ENCODE measurements at places on chromosomes 11 and 22.

- DNase-seq: no peak
Measured at GRCh38 chr11:113673550-113674396, 32.3 kb downstream of the TMPRSS5 start.

DNA sequence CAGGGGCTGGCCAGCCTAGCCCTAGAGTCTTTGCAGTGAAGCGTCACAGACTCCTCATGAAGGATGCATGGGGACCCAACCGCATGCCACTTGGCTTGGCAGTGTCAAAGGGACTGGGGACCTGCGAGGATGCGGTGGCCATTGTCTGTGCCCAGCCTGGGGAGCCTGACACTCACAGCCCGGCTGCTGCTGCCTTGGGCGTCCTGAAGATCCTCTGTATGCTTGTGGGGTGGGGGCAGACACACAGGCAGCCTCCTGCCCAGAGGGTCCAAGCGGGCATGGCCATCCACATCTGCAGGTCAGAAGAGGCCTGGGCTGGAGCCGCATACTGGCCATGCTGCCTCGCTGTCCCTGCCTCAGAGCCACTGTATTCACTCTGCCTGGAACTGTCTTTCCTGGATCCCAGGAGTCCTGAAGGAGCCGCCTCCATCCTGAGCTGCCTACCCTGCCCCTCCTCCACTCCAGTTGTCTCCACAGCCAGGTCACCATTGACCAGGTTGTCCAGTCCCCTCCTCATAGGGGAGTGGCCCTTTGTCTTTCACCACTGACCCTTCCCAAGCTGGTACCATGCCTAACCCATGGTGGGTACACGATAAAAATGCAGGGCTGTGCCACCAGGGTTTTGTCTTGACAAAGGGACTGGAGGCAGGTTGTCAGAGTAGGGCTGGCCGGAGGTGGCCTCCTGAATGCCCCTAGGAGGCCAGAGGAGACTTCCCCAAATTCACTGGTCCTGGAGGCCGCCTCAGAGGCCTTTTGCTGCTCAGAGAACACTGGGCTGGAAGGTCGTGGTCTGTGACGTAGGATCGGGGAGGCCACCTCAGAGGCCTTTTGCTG is 107.0 kb downstream of the KCNQ1OT1 start:
- no peak for DNase-seq

- DNase-seq: no peak
Measured at GRCh38 chr11:116225784-116226585, 546.8 kb downstream of the BUD13 start.

DNA sequence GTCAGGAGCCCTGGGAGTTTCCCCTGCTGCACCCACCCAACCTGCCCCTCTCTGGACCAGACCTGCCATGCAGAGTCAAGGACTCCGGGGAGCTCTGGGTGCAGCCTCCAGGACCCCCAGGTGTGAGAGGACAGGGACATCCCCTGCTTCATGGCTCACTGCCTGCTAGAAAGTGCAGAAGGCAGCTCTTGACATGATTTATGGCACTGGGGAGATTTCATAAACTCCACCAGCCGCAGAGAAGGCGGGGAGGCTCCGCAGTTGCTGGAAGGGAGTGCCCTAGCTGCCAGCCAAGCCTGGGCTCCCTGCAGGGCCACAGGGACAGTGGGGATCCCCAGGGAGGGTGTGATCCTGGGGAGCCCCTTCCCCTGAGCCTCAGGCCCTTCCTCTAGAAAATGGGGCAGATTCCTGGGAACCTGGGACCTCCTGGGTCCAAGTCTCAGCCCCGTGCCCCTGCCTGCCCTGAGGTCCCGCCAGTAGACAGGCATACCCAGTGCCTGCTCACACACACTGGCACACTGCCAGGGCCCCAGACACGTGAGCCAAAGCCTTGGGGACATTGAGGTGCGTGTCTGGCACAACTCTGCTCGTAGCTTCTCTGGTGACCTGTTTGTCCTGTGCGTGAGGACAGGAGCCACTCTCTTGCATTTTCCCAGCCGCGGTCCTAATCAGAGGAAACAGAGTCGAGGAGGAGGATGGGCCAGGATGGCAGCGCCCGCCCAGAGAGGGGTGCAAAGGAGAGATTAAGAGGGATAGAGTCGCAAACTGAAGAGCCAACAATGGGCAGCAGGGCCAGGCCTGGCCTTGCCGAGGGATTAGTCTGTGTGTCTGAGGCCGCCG is 13.8 kb downstream of the CABP7 start:
- no peak for DNase-seq

DNA sequence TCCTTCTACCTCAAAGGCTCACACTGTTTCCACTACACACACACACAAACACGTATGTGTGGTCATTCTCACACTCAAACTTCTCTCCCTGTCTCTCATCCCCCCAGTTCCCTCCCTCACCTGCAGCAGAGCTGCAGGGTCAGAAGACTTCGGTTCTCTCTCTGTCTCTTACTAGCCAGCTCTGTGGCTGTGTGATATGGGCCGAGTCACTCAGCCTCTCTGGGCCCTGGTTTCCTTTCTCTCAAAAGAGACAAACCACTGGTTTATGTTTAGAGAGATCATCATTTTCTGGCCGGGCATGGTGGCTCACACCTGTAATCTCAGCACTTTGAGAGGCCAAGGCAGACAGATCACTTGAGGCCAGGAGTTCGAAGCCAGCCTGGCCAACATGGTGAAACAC is 21.1 kb downstream of the TSPAN18 start:
- DNase-seq: no peak

GRCh38 chr11:66119348-66120133 is 49.5 kb downstream of the PACS1 start:
- DNase-seq: no peak

DNA sequence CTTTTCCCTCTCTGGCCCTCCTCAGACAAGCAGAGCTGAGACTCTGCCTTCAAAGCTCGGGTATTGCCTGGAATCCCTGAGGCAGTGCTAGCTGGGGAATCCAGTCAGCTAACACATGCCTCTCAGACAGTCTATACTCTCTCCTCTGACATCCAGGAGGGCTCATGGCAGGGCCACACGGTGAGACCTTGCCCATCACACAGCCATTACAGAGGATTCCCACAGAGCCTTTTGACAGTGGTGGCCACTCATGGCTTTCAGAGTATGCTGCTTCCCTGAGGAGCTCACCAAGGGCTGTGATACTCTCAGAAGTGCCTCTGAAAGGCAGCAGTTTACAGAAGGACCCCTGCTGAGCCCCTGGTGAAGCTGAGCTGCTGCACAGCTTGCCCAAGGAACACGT is 165.3 kb downstream of the RRAS2 start:
- DNase-seq: no peak

DNA sequence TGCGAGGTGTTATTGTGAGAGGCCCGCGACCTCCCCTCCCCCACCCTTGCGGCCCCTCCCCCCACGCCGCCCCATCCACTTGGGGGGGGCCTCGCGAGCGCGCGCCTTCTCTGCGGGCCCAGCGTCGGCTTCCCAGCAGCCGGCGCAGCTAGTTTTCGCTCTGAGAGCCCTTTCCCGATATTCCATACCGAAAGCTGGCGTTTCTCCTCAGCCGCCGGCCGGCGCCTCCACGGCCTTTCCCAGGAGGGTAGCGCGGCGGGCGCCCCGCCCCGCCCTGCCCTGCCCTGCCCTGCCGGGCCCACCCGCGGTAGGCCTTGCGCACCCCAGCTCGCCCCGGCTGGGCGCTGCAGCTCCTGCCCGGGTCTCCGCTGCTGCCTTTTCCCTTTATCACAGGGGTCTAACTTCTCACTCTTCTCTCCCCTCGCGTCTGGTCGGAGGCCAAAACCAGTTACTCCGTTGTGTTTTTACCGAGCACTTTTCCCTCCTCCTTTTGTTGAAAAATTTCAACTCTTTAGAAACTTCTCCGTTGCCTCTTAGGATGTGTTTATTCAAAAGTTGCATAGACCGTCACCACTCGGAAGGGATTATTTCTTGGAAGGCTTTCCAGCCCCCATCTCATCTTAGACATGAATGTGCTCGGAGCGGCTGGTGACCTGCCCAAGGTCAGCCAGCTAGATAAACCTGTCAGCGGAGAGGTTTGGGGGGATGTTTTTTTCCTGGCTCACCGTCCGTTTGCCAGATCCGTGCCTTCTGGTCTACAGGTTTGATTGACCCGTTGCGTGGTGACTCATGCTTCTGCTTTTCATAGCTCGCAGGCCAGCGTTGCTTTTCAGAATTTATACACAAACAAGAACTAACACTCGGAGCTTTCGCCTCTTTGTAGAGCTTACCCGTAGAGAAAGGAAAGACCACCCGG is 648 bp downstream of the PAFAH1B2 start:
- peak; percentile 55 for DNase-seq

- no peak for DNase-seq
Measured at GRCh38 chr22:20141186-20142077, 9.4 kb downstream of the CCDC188 start.

GRCh38 chr11:118843565-118843964 is 40.1 kb upstream of the CXCR5 start:
- DNase-seq: no peak

- DNase-seq: no peak
Measured at GRCh38 chr22:27537501-27537900, 264.1 kb downstream of the MN1 start.

- DNase-seq: no peak
Measured at GRCh38 chr11:61994981-61995380, 27.5 kb upstream of the FTH1 start.

DNA sequence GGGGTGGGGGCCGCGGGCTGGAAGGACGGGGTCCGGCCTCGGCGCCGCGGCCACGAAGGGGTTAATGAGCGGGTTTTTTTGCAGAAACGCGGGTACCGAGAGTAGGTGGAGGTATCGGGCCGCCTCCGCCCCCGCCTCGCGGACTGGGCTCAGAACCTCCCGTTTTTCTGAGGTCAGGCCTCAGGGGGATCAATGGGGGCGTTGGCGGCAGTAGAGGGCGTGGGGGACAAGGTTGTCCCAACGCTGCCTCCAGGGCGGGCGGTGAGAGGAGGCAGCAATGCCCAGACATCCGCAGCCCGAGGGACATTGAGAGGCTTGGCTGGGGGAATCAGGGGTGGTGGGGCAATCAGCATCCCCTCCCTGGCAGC is 34.8 kb upstream of the PRODH start:
- DNase-seq: no peak

GRCh38 chr11:6771926-6772893 is at the start of gene OR2AG2:
Gene OR2AG2, minus strand, starts transcription at chr11:6771976. Its CDS starts 3,019 bp downstream, at chr11:6768957.
- no peak for DNase-seq

GRCh38 chr11:95371153-95371552 is 140.2 kb upstream of the SESN3 start:
- DNase-seq: peak; percentile 13

- no peak for DNase-seq
Measured at GRCh38 chr22:31615940-31616314, 46.1 kb downstream of the PISD start.

DNA sequence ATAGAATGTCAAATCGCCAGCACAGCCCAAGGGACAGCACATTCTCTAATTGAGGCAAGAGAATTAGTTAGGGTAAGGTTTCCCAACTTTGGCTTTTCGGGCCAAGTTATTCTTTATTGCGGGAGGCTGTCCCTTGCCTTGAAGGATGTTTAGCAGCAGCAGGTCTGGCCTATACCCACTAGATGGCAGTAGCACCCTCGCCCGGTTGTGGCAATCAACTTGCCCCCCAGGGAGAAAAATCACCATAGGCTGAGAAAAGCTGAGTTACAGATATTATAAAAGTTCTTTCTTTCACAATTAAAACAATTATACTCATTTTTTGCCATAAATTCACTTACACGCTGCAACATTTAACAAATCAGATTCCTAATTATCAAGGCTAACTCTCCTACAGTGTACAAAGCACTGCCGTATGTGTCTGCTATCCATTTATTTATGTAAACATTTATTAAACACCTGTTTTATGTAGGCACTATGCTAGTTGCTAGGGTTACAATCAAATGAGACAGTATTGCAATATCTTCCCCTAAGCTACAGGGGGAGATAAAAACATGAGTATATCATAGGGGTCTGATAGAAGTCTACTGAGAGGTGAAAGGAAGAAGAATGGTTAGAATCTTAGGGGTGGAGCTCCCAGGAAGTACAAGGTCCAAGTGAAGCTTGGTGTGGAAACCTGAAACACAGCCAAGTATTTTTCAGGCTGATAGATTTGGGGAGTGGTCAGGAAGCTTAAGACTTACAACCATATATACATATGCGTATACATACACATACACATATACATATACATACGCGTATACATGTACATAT is 452.3 kb downstream of the RAB38 start:
- DNase-seq: no peak

GRCh38 chr22:24181996-24182899 is 961 bp downstream of the SUSD2 start:
- no peak for DNase-seq

DNA sequence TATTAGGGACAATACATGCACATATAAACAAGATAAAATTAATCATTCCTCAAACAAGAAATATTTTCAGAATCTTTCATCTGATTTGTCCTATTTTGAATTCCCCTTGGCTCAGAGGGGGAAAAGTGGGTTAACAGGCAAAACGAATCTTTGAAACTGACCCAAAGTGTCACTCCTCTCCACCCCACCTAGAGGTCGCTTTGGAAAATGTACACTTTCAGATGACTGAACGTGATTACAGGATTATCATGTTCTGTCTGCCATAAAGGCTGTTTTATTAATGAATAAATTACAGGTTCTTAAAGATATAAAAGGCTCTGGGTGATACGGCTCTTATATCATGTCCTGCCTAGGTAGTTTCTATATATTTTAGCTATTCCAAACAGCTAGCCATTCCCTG is 1735.0 kb downstream of the LRRC4C start:
- DNase-seq: no peak

DNA sequence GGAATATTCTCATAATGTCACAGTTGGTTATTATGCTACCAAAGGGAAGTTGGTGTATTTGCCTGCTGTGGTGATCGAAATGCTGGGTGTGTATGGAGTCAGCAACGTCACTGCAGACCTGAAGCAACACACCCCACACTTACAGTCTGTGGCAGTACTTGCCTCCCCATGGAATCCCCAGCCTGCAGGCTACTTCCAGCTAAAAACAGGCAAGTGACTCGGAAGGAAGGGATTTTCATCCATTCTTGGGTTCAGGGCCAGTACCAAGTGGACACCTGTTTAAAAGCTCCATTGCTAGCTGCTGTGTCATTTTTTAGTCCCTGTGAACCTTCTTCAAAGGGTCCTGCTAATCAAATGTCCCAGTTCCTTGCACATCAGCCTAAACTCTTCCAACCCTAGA is 149.6 kb downstream of the C11orf91 start:
- DNase-seq: no peak

GRCh38 chr22:31100762-31101525 is 6.4 kb downstream of the SELENOM start:
- DNase-seq: no peak

GRCh38 chr22:39132281-39132680 is 20.2 kb downstream of the CBX7 start:
- DNase-seq: no peak

DNA sequence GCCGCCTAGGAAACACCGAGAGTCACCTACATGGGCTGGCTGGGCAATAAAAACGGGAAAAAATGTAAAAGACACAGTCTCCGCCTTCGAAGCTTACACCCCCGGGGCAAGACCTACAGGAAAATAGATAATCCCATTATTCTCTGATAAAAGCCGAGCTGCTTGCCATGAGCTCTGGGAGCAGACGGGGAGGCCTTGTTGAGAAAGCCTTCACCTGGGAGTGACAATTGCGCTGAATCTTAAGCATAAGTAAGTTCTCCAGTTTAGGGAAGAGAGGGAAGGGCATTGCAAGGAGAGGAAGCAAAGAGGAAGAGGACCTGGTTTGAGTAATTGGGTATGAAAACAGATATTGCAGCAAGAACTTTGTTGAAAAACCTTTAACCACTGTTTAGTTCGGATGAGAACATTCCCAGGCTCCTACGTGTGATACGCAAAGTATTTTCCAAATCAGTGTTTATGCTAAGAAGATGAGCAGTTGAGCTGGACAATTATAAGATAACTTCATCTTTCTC is 813 bp upstream of the BTBD10 start:
- no peak for DNase-seq

Measured in CD4-positive, alpha-beta T cell treated with Interleukin-4 for 1 hour (primary cell).